ENCODE measurements at places on chromosomes 7 and 10.

DNA sequence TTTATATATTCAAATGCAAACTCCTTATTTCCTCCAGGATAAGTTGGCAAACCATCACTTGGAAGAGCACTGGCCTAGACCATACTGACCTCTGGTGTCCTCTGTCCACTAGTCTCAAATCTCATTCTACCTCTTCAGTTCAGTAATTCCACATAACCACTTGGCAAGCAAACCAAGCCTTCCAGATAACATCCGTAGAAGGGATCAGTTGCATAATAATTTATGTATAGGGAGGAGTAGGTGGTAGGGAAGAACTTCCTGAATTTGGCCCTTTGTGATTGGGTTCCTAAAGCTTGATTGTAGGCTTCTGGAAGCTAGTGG is 55.0 kb downstream of the WAC start:
- peak; percentile 11 for DNase-seq

DNA sequence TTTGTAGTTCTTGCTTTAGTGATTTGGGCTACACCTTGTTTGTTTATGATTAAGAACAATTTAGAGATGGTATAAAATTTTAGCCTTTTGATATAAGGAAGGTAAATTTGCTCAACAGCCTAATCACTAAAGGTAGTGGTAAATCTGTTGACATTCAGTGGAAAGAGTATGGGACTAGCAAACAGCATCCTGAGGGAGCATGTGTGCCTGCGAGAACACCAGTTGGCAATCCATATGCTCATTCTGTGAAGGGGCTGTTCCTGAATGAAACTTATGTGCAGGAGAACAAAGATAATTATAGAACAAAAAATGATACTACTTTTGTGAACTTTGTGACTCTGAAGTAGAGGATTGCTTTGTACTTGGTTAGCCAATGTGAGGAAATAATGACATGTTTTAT is 44.0 kb downstream of the CAPZA2 start:
- no peak for DNase-seq

DNA sequence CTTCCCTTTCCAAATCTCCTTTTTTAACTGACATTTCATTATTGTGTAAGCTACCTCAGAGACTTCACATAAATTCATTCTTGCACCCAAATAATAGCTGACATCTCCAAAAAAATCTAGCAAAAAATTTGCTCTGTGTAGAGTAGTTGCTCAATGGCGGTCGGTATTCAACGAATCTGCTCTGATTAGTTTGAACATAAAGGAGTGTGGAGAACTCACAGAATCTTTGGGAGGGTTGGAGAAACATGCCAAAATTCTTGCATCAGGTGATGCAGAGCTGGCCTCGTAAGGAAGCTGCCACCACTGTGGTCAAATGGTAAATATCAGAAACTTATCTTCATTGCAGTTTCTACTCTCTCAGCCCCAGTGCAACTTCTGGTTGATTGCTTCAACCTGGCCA is 201.2 kb upstream of the MDFIC start:
- DNase-seq, result no peak

- no peak for DNase-seq
Measured at GRCh38 chr10:81873932-81874816, 820 bp upstream of the NRG3 start.

DNA sequence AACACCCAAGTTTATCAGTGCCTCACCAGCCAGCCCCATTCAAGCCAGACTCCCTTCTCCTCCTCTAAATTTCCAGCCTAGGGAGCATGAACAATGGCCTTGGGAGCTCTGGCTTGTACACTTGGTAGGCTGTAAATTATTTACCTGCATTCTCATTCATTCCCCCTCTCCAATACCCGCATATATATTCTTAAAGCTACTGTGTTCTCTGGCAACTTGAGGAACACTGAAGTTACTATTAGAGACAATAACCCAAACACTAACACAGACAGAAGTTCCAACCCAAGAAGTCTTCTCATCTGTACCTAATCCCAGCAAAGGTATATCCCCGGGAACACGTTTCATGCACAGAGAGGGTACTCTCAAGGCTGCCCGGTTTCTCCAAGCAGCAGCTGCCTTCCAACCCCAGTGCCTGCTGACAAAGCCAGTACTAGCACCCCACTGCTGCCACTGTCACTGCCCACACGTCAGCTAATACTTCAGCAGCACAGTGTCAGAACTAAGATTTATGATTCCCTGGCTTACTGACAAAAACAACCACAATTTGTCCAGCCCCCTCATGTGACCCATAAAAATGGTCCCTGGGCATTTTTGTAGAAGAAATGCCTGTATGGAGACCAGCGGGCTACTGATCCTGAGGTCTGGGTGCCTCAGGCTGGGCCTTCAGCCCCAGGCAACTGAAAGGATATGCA is 3.1 kb downstream of the WDR91 start:
- DNase-seq, result peak; percentile 15

GRCh38 chr7:54877683-54878082 is 118.7 kb upstream of the SEC61G start:
- DNase-seq, result no peak

DNA sequence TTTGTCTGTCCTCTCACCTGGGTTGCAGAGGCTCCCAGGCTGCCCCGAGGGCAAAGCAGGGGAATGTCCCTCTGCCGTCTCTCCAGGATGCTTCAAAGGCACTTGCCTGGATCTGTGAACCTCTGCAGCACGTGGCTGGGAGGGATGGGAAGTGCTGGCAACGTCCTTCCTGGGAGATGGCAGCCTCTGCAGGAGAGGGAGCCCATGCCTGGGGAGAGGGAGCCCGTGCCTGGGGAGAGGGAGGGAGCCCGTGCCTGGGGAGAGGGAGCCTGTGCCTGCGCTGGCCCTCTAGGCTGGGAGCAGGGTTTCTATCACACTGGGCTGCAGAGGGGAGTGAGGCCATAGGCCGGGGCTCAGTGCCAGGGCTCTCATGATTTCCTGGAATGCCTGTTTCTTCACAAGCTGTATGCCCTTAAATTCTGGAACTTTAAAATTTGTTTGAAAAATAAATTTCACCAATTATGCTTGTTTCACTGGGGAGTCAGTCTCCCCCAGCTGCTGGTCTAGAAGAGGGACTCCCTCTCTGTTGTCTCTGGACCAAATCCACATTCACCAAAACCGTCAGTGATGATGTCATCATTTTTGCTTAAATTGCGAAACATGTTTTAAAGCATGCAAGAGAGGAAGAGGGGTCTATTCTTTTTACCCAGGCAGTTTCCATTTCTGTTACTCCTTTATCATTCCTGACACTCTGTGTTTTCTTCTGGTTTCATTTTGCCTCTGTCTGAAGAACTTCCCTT is 135.7 kb downstream of the DNAJB6 start:
- no peak for DNase-seq

DNA sequence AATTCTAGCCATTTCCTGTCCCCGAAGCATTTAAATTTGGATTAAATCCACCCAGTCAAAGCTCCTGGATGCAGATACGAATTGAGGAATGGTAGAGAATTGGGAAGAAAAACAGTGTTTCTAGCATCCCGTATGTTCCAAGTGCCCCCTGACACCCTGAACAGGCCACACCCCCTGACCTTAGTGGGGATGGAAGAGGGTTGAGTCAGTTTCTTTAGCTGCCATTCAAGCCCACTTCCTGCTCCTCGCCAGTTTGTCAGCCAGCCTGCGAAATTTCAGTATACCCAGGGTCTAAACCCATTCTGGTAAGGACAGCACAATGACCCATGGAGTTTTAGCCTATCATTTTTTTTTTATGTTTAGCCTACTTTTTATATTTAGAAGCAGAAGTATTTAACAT is 101.1 kb downstream of the PKD1L1 start:
- DNase-seq, result no peak

DNA sequence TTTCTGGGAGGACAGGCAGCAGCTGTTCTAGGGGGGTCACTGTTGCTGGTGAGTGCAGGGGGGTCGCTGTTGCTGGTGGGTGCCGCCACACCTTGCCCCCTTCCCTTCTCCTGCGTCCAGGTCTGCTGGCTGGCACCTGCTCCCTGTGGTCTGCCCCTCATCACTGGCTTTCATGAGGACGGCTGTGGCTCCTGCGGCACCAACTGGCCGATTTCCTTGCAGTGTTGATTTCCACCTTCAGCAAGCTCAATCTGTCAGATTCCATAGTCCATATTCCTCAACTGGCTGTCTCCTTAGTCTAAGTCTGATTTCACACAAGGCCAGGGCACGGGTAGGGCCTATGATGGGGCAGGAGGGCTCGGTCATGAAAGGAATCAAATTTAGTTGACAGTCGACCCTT is 23.4 kb upstream of the GRB10 start:
- no peak for DNase-seq

DNA sequence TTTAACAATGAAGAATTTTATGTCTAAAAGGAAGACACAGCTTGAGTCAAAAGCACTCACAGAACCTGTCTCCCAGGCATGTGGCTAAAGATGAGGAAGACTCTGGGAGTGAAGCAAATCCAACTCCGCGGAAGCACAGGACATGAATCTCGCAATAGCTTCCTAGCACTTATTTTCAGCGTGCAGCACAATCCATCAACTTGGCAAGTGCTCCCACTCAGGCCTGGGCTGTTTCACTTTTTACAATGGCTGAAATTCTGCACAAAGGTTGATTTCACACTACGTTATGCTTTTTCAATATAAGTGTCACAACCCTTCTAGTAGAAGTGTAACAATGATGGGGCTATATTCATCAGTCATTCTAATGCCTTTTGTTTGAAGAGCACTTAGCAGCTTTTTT is 180.2 kb downstream of the XPNPEP1 start:
- DNase-seq, result no peak

DNA sequence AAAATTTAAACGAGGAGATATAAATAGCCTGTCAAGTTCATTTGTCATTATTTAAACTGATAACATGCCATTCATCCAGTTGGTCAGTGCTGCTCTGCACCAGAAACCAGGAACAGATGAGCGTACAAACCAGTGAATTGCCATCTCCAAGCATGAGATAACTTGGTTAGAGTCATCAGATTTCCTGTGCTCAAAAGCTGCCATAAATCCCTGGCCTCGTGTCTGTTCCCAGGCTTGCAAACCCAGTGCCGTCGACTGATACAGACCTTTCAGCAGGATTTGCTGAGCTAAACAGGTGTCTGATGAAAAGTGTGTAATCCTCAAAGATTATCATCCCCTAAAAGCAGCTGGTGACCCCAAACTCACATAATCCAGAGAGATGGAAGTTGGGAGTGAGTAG is 96.0 kb upstream of the SAMD8 start:
- no peak for DNase-seq

DNA sequence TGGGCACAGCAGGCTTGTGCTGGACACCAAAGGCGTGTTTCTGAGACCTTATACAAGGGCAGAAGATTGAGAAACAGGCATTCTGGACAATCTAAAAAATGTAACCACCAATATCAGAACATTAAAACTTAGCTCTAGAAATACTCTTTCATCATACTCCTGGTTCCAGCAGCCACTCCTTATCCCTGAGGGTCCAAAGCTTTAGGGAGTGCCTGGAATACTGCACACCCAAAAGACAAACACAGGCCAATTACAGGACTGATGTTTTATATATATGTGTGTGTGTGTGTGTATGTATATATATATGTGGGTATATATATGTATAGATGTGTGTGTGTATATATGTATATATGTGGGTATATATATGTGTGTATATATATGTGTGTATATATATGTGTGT is 39.6 kb downstream of the FAM171A1 start:
- DNase-seq, result no peak

DNA sequence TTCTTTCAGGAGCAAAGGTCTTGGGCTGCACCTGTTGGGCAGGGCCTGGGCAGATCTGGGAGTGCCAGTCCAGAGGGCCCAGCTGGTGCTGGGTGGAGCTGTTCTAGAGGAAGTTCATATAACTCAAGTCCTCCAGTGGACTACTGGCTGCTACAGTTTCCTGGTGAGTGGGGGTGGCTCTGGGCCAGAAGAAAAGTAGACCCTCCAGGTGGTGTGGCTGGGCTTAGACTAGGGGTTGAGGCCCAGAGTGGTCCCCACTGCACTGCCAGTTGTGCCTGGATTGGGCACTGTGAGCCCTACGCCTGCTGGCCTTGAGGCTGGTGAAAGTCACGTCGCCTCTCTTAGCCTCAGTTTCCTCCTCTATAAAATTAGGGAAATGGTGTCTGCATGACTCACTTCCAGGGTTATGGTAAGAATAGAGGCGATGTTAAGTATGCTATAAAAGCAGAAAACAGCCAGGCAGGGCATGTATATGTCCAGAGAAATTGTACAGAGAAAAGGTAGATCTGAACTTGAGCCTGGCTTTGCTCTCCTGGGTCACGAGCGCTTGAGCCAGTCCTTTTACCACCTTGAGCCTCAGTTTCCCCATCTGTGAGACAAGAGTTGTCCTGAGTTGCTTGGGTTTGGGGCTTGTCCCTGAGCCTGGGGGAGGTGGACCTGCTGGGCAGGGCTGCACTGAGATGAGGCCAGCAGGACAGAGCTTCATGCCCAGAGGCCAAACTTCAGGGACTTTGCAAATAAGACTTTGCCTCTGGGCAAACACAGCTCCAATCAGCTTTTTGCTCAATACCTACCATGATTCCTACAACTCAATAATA is 3.8 kb upstream of the CLDN3 start:
- no peak for DNase-seq

- peak; percentile 15 for DNase-seq
Measured at GRCh38 chr10:93742633-93743349, 14.9 kb upstream of the LGI1 start.

- DNase-seq, result peak; percentile 60
Measured at GRCh38 chr7:132773527-132773956, 197.3 kb upstream of the PLXNA4 start.

DNA sequence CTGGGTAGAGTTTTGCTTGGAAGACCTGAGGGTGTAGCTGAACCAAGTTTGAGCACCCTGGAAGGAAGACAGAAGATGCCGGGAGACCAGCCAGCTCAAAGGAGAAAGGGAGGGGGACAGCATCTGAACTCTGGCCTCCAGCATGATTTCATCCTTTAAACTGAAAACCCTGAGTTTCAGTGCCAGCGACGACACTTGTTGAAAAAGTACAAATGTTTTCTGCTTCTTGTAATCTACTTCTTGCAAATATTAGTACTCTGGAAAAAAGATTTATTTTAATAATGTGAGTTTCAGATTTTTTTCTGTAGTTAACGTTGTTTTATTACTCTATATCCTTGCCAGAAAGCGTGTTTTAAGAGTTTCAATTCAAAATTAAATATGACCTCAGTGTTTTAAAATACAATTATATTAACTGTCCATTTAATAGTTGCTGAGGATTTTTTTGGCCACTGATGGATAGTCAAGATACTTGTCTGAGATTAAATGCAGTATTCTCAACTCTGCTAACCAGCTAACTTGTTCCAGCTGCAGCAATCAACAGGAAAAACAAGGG is 227.7 kb downstream of the MGMT start:
- DNase-seq, result no peak

- no peak for DNase-seq
Measured at GRCh38 chr7:155141562-155141961, 71.4 kb downstream of the HTR5A start.

GRCh38 chr7:55486991-55487390 is 85.3 kb downstream of the VOPP1 start:
- no peak for DNase-seq

GRCh38 chr7:103031781-103032180 is 42.8 kb downstream of the FBXL13 start:
- peak; percentile 54 for DNase-seq

All from RKO (cell line).